ENCODE measurements at places on chromosomes 16 and 17.

- no peak for DNase-seq
Observed at GRCh38 chr17:524406-524950, 171.9 kb upstream of the RPH3AL start.

DNA sequence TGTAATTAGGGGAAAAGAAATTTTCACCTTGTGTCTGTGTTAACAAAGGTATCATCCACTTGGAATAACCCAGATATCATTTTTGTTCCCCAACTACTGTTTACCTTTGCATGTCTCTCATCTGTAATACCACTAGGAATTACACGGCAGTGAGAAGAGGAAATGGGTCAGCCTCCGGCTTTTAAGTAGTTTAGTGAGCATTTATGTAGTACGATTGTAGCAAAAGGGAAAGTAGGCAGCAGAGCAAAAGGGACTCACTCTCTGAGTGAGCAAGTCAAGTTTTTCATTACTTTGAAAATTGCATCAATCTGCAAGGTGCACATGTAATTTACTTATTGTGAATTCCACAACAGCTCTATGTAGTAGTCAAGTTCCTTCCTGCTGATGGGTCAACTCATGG is 11.2 kb downstream of the PHF12 start:
- DNase-seq: no peak

DNA sequence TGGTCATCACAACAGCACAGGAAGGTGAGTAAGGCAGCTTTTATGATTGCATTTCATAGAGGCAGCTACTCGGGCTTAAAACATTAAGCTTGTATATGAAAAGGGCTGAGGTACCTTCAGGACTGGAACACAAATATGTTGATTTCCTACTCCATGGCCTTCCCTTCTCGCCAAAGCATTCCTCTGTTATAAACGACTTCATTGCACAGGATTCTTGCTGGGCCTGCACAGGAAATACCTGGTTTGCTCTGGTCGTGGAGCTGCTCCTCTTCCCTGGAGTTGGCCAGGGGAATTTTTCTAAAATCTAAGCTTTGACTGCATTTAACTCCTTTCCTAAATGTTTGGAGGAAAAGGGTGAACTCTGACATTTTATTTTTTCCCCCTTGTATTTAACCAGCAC is 49.0 kb downstream of the CHD9 start:
- DNase-seq: no peak

DNA sequence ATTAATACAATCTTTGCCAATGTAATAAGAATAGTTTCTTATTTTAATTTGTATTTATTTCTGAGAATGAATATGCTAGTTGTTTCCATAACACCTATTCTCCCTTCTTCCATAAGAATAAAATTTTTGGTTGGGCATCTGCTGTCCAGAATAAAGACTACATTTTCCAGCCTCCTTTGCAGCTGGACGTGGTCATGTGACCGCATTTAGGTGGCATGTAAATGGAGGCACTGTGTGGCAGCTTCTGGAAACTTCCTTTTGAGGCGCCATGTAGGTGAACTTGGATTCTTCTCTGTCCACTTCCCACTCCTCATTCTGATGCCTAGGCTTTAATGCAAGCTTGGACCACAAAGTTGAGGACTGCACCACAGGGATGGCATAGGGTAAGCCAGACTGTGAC is 215.4 kb upstream of the AXIN2 start:
- DNase-seq: no peak

- no peak for DNase-seq
Observed at GRCh38 chr16:79995315-79995714, 394.8 kb upstream of the MAF start.

DNA sequence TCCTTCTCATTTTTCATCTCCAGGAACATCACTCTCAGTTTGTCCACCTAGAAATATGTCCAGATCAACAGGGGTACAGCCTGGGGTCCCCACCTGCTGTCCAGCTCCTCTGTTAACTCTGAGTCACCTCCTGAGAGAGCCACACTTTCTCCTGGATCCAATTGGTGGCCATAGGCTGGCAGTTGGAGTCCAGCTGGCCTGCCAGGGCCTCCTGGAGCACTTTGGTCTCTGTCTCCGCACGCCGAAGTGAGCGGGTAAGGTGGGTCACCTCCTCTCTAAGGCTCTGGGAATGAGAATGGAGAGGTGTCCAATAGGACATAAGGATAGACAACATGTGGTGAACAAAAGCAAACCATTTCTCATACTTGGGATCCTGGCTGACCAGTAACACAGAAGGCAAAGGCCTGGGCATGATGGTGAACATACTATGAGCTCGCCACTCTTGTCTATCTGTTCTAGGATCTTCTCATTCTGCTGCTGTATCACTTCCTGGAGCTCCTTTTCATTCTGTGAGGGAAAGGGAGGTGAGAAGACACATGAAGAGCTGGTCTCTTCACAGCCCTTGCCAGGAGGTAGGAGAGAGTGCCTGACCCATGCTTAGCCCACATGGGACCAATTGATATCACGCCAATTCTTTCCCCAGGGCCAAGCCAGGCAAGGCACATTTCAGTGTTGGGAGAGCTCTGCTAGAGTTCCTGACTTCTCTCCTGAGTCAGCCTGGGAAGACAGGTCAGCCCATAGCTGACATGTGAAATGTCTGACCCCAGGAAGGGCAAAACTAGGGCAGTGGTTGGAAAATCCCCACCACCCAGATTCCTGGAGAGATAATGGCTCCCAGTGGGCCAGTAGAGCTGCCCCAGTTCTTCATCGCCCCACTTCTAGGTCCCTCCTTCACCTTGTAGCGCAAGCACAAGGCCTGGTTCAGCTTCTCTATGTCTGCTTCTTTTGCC is 1.8 kb upstream of the ALDOC start:
- DNase-seq: no peak

GRCh38 chr16:3009568-3010390 is 2.9 kb upstream of the CLDN9 start:
- DNase-seq: no peak

- no peak for DNase-seq
Observed at GRCh38 chr16:57646388-57647039, 18.1 kb downstream of the ADGRG1 start.

DNA sequence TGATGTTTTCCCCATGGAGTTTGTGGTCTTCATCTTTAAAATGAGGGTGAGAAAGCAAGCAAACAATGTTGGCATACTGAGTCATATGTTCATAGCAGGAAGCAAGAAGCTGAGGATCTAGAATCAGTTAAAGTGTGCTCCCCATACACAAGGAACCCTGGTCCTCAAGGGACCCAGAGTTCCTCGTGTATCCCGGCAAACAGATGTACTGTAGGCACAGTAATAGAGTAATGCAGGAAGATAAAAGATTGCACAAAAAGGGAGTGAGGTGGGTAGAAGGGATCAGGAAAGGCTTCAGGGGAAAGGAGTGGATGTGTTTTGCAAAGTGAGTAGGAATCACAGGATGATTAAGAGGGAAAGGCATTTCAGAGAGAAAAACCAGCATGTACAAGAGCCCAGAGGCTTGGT is 412.3 kb upstream of the CDH11 start:
- DNase-seq: no peak

- no peak for DNase-seq
Observed at GRCh38 chr17:7322520-7323194, 6.5 kb downstream of the NEURL4 start.

- DNase-seq: peak; percentile 92
Observed at GRCh38 chr17:8221663-8222379, 11.4 kb upstream of the AURKB start.

- DNase-seq: no peak
Observed at GRCh38 chr16:70759666-70760065, 41.3 kb downstream of the VAC14 start.

- DNase-seq: no peak
Observed at GRCh38 chr16:5678371-5678770, 580.8 kb upstream of the EEF2KMT start.

DNA sequence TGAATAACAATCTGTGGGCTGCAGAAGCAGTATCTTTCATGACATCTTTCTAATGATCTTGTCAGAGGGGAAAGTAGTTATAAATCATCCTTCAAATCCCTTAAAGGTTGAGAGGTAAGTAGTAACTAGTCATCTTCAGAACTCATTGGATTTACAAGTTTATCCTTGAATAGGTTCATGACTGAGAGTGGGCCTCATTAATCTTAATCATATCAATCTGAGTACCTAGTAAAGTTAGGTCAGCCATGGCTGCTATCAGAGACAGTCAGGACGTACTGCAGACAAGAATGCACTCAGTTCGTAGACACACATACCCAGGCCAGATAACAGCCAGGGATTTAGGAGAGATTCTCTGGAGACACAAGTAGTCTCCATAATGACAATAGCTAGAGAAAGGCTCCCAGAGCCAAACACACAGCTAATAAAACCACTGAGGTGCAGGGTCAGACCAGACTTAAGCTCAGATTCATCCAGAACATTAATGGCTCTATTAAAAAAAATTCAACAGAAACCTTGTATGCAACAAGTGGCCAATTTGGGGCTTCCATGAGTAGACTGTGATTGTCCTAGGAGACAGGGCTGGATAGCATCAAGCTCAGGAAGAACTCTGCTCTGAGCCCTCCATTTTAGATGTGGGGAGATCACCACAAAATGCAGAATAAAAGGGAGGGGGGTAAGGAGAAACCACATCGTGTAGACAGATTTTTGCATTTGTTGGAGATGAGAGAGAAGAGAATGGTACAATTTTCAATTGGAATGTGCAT is 65.8 kb downstream of the TBX4 start:
- DNase-seq: no peak

DNA sequence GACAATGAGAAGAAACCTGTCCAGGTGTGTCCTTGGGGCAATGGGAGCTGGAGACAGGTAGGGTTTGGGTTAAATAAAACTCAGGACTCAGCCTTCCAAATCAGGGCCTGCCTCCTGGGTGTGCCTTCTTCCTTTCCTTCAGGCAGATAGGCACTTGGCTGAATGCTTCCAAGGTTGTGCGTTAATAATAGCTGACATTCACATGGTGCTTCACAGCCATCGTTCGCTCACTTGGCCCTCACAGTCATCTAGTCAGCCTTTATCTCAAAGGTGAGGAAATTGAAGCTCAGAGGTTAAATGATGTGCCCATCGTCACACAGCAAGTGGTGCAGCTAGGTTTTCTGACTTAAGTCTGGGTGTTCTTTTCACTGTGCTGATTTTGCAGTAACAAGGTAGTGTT is 9.5 kb downstream of the NFE2L1 start:
- no peak for DNase-seq

GRCh38 chr16:81238296-81239011 is at the start of gene BCO1:
Gene BCO1, plus strand, starts transcription at chr16:81238689. Its CDS starts 220 bp downstream, at chr16:81238909.
- no peak for DNase-seq

GRCh38 chr17:78159575-78160158 is 8.7 kb upstream of the SYNGR2 start:
- peak; percentile 85 for DNase-seq

DNA sequence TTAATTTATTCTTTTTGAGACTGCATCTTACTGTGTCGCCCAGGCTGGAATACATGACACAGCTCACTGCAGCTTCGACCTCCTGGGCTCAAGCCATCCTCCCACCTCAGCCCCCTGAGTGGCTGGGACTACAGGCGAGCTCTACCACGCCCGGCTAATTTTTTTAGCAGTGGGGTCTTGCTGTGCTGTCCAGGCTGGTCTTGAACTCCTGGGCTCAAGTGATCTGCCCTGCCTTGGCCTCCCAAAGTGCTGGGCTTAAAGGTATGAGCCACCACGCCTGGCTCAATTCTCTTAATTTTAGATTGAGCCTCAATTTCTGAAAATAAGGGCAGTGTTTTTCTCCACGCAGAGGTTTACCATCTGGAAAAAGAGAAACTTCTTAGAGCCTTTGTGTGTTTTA is 41.1 kb downstream of the ZNF750 start:
- DNase-seq: no peak

DNA sequence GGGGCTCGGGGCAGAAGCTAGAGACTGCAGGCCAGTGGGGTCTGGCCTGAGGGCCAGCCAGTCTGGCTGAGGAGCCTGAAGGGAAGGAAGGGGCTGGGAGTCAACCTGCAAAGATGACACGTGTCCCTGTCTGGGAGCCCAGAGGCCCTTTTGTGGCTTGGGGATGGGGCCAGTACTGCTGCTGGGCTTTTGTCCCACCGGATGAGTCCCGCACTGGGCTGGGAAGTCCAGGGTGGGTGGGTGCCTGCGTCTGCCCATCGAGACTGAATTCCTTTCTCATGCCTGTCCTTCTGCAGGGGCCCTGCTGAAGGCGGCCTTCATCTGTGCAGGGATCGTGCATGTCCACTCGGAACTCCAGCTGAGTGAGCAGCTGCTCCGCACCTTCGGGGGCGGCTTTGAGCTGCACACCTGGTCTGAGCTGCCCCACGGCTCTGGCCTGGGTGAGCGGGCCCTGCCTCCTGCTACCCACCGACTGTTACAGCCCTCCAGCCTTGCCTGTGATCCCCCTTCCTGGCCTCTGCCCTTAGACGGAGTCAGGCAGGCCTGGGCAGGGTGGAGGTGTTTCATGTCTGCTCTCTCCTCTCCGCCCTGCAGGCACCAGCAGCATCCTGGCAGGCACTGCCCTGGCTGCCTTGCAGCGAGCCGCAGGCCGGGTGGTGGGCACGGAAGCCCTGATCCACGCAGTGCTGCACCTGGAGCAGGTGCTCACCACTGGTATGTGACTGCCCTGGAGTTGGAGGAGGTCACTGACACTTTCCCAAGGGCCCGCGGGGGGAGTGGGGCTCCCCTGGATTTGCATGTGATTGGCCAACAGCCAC is 20.9 kb downstream of the FCSK start:
- peak; percentile 37 for DNase-seq

GRCh38 chr16:20681821-20682760 is 15.4 kb downstream of the ACSM1 start:
- DNase-seq: no peak

DNA sequence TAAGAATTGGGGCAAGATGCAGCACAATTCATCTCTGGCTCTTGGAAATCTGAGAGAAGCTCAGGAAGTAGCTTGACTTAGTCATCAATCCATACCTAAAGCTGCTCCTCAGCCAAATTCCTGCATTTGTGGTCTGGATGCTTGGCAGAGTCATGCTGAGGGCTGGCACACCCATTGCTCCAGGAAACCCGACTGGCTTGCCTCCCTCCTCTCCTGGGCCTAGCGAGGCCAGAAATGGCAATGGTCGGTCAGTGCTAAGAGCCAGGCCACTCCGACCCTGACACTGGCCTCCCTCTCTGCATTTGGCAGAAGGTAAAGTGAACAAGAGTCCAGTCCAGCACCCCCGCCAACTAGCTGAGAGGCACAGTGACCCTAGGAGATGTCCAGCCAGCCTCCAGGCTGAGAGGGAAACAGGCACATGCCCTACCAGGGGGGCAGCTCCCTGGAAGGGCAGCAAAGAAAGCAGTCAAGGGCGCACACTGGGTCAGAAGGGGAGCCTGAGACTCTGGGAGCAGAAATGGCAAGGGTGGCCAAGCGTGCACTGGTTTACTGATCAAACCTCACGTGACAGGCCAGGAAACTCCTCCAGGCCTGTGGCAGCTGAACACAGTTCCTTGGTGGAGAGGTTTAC is 10.0 kb downstream of the POLDIP2 start:
- DNase-seq: no peak

DNA sequence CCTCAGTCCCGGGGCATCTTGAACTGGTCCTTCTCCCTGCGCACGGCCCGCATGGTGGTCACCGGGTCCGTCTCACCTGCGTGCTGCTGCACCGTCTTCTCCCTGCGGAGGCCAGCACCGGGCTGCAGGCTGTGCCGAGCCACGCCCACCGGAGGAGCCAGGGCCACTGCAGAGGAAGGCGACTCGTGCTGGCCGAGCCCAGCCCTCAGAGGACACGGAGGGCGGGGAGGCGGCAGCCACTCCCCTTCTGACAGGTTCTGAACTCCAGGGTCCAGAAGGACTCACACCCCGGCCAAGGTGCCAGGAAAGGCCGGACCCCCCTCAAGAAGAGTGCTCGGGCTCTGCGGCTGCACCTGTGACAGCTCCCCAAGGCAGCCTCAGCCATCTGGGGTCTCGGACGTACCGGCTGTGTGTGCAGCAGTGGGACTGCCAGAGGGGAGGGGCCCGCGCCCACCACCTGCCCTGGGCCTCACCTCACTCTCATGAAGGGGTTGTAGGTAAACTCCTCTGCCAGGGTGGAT is 15.8 kb upstream of the IGFALS start:
- no peak for DNase-seq
